ENCODE measurements at places on chromosomes 6 and 20.

- no peak for DNase-seq
Measured at GRCh38 chr6:4059115-4059777, 19.7 kb downstream of the FAM217A start.

GRCh38 chr20:23937303-23938117 lies 51.1 kb downstream of the GGTLC1 start:
- peak; percentile 48 for DNase-seq

DNA sequence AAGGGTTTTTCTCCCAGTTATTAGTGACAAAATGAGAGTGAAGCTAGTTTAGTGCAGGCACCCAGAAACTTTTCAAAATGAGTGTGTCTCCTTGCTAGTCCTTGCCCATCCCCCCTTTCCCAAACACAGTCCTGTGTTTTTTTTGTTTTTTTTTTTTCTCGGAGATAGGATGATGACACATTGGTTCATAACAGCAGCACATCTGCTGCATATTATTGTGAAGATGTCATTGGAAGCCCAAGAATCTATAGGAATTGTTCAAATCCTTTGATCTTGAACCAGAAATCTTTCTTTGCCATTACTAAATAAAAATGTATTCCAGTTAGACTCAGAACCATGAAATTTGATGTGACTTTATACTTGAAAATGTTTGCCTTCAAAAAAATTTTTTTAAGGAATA lies 162.4 kb downstream of the FRK start:
- DNase-seq, result no peak

GRCh38 chr6:158109748-158110147 lies 58.3 kb downstream of the SERAC1 start:
- DNase-seq, result no peak

GRCh38 chr6:169847141-169847674 lies 95.8 kb downstream of the ERMARD start:
- no peak for DNase-seq

Measured in stimulated activated CD4-positive, alpha-beta T cell treated with anti-CD3 and anti-CD28 coated beads, TNF-alpha, amount 100 ng/mL, for 1 hour (primary cell).